ENCODE measurements at places on chromosomes 5 and 9.
A peak's percentile ranks its signal among the peaks of the same experiment; 100 is the strongest.

DNA sequence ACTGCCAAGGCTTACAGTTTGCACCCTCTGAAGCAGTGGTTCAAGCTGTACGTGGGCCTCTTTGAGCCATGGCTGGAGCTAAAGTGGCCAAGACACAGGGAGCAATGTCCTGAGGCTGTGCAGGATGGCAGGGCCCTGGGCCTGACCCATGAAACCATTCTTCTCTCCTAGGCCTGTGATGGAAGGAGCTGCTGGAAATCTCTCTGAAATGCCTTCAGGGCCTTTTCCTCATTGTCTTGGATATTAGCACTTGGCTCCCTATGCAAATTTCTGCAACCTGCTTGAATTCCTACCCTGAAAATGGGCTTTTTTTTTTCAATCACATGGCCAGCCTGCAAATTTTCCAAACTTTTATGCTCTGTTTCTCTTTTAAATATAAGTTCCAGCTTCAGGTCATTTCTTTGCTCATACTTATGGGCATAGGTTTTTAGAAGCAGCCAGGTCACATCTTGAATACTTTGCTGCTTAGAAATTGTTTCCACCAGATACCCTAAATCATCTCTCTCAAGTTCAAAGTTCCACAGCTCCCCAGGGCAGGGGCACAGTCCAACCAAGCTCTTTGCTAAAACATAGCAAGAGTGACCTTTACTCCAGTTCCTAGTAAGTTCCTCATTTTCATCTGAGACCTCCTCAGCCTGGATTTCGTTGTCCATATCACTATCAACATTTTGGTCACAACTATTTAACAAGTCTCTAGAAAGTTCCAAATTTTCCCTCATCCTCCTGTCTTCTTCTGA, 138.3 kb downstream of the OSTF1 start:
- no peak for DNase-seq

DNA sequence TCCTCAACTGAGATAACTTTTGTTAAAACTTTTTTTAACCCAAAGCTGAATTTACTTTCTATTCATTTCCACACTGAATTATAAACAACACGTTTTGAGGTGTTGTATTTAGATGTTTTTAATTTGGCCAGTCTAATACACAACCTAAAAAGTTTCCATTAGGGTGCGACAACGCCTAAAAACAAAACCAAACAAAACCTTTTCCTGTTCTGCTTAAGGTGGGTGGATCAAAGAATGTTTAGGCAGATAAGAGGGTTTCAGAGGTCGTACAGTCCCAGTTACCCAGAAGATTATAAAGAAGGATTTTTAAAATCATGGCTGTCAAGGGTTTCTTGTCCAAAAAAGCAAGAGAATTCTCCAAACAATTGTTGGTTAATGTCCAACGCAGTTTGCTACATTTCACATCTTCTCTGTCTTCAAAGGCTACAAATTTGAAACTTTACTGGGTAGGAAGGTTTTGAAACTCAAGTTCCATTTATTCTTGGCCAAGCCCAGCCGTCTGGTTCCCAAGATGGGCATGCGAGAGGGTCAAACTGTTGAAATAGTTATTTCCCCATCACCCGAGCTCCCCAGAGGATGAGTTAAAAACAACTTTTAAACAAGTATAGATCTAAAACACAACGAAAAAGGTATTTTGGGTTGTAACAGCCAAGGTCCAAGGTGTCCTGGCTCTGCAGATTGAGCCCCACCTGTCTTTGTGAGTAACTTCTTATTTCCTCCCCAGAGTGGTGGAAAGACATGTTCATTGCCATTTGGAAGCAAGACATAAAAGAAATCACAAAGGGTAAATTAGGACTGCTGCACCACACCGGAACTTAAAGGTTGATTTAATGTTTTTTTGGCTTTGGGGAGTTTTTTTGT, 122.8 kb upstream of the MAP3K1 start:
- DNase-seq = no peak

DNA sequence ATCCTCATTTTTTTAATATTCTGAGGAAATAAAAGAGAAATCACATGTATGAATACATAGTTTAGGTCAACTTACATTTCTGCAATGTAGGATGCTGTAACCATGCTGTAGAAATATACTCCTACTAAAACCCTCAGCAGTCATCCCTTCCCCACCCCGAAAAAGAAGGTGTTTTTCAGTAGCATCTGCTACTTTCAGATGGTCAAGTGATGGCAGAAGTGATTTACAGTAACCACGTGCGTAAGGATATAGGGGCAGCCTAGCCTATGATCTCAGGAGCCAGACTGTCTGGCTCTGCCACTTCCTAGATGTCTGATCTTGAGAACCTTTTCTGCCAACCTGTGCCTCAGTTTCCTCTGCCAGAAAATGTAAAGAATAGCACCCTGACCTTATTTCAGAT, 26.0 kb upstream of the SYK start:
- DNase-seq = no peak

DNA sequence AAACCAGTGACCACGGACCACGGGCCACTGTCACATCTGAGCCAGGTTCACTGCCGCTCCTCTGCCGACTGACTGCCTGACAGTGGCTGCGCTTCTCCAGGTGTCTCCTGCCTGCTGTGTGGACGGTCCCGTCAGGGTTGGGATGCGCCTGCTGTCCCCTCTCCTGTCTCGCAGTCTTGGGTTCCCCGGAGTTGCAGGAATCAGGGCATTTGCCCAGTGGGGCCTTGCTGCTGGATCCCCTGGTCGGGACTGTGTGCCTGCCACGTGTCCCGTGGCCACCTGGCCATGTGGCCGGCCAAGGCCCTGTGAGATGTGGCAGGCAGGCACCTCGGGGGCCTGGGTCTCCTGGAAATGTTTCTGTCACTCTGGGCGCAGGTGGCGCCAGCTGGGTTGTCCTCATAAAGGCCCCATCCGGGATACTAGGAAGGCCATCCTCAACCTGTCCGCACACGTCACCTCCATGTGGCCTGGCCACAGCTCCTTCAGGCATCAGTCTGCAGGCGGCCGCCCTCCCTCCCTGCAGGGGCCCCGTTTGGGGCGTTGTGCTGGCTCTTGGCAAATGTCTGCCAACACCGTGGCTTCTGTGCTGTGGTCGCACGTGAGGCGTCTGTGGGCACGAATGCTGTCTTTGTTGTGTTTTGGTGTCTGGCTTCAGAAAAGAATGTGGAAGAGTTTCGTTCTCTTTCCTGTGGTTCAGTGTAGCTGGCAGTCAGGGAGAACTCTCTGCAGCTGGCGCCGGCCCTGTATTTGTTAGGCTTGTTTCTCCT, 6.4 kb upstream of the TOR4A start:
- no peak for DNase-seq

DNA sequence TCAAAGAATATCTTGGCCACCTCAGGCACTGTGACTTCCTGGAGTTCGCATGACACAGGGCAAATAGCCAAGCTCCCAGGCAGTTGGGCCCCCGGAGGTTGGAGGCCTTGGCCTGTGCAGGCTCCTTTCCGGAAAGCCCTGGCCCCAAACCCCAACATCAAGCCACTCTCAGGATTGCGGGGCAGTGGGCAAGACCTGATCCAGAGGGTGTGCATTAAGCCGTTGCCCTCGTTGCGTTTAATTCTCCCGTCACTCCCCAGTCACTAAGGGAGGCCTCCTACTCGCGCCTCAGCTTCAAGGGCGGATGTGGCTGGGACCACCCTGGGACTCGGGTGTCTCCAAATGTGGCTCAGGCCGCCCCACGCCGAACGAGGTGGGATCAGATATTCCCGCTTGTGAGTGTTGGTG, 60.1 kb downstream of the TMEM174 start:
- no peak for DNase-seq

DNA sequence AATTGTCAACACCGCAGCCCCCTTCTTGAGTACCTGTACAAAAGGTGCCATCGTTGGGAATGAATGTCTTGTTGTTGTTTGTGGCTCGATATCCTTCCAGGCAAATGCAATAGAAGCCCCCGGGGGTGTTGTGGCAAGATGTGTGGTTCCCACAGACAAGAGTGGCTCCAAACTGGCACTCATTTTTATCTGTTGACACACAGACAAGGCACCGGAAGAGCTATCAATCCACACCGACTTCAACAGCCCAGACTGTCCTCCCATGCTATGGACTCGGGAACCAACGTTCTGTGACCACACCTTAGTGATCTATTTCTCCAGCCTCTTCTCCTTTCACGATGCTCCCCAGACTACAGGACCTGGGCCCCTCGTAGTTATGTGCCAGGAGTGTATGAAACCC, 25.9 kb downstream of the SUSD1 start:
- DNase-seq = no peak

- DNase-seq = no peak
These were observed 68.2 kb downstream of the BARX1 start for GRCh38 chr9:93886911-93887310.

DNA sequence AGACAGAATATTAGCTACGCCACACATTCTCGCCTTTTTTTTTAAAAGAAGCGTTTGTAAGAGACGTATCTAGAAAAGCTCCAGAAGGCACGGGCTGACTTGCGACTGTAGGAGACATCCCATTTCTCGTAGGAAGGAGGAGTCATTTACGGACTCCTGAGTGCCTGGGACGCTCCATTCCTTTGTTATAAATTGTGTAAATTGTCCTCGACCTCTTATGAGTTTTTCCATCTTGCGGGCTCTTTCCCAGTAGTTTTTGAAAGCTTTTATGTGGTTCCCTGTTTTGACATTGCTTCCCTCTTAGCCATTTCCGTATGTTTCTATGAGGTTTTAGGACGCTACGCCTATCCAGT, 1.0 kb downstream of the RABL6 start:
- DNase-seq = peak; percentile 40

DNA sequence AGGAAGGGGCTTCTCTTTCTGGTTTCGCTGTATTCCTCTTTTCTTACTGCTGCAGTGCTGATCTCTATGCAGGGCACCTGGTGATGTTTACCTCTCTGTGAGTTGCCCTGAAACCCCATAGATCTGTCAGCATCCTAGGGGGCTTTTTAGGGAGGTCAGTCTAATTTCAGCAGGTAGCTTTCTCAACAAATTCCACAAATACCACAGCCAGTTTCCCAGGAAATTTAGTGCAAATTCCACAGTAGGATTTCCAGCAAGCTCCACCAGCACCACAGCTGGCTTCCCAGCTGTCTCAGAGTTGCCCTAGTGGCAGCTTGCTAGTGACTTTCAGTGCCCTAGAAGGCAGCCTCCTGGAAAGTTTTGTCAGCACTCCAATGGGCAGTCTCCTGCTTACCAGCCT, 379.1 kb upstream of the SMC2 start:
- no peak for DNase-seq

DNA sequence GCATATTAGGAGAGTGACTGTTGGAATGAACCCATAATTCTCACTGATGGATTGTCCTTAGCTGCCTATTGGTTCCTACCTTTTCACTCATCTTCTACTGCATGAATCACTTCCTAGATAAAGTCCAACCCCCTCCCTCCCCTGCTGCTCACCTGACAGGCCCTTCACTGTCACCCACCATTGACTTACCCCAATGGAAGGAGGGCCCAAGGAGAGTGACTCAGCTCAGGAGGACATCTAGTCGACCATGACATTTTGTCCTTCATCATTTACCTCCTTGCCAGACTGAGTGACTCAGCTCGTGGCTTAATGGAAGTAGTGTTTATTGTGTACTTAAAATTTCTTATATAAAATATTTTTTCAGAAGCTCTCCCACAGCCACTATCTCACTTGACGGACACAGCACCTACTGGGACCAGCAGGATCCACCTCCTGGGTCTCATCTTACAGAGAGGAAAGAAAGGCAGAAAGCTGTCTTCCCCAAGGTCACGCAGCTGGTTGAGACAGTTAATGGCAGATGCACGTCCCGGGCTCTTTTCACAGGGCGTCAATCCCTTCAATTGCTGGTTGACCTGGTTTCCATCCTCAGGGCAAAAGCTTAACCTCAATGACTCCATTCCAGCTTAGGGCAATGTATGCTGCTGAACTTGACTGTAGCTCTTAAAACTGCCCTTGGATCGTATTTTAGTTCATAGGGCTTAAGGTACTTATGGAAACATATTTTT, 142.3 kb downstream of the MARCHF11 start:
- no peak for DNase-seq

DNA sequence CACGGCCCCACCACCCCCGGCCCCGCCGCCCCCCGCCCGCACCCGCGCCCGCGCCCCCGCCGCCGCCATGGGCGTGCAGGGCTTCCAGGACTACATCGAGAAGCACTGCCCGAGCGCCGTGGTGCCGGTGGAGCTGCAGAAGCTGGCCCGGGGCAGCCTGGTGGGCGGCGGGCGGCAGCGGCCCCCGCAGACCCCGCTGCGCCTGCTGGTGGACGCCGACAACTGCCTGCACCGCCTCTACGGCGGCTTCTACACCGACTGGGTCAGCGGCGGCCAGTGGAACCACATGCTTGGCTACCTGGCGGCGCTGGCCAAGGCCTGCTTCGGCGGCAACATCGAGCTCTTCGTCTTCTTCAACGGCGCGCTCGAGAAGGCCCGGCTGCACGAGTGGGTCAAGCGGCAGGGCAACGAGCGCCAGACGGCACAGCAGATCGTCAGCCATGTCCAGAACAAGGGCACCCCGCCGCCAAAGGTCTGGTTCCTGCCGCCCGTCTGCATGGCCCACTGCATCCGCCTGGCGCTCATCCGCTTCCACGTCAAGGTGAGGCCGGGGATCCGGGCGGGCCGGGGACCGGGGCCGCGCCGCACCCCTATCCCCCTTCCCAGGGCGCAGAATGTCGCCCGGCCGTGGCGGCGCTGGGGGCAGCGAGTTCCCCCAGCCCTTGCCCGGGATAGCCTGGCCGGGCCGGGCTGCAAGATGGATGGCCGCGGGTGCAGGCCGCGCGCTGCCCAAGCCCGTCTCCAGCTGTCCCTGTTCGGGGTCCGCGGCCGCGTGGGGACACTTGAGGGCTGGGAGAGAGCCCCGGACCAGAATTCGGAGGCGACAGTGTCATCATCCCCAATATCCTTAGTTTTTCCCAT, 594 bp downstream of the FAM120A start:
- DNase-seq = peak; percentile 43
